ENCODE measurements at places on chromosomes 2 and 18.

DNA sequence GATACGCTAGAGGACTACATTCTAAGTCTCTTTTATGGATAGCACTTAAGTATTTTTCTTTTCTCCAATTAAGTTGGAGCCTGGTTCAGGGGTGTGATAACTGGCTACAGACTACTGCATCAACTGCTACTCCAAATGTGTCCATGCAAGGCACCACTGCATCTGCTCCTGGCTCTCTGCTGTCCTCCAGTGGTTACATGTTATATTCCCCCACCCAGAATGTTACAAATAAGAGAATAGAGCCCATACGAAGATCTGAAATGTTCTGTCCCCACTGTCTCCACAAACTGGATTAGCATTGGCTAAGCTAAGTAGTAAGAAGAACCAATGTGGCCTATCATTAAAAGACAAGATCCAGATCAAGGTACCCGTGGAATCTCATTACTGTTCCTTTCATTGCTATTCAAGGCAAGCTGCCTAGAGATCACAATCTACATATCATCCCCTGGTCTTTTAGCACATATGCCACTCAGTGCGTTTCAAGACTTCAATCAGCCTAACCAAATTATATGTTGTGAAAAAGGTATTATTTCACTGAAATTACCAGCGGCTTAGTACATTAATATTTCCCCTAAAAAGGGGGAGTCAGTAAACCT lies 308.3 kb upstream of the SLC8A1 start:
- peak; percentile 31 for DNase-seq

GRCh38 chr2:107340955-107341354 lies 455.0 kb upstream of the ST6GAL2 start:
- no peak for DNase-seq

DNA sequence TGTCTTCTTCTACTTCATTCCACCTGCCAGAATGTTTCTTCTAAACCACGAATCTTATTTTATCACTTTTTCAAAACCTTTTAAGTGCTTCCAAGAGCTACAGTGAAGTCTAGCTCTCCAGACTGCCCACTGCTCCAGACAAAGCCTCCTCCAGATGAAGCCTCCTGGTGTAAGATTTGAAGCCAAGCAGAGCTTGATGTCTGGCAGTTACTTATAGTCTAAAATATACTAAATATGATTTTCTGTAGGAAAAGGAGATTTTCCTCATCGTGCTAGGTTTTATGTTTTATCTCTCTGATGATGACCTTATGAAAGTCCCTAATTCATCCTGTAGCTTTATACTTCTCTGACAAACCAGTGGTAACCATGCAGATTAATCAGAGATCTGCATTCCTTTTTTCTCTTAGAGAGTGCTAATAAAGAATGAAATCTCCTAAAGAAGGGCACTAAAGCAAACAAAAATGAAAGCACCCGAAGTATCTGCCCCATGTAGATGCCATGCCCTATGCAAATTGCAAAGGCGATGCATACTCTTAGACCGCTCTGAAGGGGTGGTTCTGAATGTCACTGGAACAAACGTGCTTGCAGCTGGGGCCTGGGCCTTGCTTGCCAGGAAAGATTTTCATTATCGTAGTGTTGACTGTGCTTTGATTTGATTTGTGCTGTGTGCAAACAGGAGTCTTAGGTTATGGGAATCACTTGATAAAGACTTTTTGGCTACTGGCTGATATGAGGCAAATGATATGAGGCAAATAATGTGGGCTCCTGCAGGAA lies 314.2 kb downstream of the PID1 start:
- no peak for DNase-seq

- DNase-seq = no peak
Observed at GRCh38 chr2:152330235-152330866, 4.6 kb upstream of the FMNL2 start.

GRCh38 chr18:21389283-21389682 lies 147.3 kb downstream of the GREB1L start:
- DNase-seq = no peak

All from HFF-Myc (cell line).